Stimulated activated CD8-positive, alpha-beta memory T cell treated with anti-CD3 and anti-CD28 coated beads, Interleukin-4, amount 100 ng/mL, for 1 hour (primary cell): ENCODE measurements at places on chromosomes 3 and 15.

- DNase-seq = no peak
Observed at GRCh38 chr3:181930105-181930504, 218.4 kb downstream of the SOX2 start.

GRCh38 chr3:127209155-127209839 is 16.4 kb downstream of the PRR23E start:
- DNase-seq = no peak

DNA sequence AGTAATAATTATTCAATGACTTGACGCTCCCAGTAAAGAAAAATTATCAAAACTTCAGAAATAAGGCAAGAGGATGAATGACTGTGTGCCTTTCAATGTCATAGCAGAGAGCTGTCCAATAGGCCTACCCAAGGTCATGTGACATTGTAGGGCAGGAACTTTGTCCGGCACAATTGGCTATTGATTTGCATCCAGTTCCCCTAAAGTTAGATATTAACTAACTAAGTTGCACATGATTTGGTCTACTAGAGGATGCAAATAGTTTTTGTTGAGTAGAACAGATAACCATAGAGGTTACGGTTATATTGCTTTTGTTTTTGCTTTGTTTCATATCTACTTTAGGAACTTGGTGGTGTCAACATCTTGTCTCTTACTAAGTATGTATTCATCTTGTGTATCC is 127.9 kb upstream of the PFN2 start:
- DNase-seq = no peak

- DNase-seq = no peak
Observed at GRCh38 chr3:151367448-151367847, 17.1 kb downstream of the P2RY12 start.

DNA sequence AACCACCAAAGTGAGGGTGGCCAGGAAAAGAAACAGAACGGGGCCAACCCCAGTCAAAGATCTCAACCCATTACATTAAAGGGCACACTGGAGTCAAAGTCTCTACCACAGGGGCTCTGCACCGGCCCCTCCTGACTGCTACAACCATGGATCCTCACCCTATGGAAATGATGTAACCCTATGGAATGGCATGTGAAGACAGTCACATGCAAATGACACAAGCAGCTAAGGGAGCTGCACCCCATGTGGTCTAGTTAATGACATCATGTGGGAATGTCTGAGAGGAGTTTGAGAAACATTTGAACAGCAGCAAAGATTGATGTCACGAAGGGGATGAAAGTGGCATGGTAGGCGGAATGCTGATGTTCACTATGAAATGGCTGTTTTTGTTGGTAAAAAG is 298.2 kb upstream of the SLCO3A1 start:
- DNase-seq = no peak

DNA sequence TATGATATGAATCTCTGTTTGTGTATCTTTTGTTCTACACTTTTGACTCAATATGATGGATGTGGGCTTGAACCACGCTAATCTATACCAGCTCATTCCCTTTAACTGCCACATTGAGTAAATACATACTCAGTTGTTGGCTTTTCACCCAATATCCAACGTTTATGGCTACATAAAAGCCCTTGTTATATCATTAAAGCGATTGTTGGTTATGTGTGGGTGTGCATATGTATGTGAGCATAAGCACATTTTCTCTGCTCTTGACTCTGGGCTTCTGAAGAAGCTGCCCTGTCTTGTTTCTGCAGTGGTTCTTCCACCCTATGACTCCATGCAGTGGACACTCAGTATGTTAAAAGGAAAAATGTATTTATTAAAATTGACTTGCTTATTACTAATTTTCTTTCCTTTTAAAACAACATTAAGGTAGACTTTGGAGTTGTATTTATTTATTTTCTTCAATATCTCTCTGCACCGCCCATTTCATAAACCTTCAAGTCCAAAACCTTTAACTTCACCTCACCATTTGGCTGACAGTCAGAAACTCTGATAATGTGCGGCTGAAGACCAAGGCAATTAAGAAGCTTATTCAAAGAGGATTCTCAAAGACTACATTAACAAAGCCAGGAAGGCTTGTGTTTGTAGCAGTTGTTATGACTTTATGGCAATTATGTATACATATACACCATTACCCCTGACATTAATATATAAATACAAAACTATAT is 156.1 kb downstream of the THRB start:
- no peak for DNase-seq

GRCh38 chr15:74869726-74870407 is 3.3 kb downstream of the SCAMP2 start:
- no peak for DNase-seq

DNA sequence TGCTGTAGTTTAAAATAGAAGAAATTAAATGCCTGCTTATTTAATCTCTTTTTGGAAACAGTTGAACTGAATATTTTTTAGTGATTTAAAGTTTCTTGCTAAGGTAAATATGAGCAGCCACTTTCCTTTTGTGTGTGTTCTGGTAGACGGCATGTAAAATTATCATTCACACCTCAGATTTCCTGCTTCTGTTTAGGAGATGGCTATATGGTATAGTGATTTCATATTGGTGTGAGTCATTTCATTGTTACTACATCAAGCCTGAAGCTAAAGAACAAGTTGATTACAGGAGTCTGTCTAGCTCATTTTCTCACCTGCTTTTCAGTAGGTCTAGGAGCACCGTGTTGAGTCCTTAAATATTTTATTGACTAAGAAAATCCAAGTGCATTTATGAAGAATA is 2.2 kb downstream of the LRCH3 start:
- DNase-seq = no peak

- DNase-seq = no peak
Observed at GRCh38 chr3:59572106-59572505, 522.3 kb upstream of the CFAP20DC start.

DNA sequence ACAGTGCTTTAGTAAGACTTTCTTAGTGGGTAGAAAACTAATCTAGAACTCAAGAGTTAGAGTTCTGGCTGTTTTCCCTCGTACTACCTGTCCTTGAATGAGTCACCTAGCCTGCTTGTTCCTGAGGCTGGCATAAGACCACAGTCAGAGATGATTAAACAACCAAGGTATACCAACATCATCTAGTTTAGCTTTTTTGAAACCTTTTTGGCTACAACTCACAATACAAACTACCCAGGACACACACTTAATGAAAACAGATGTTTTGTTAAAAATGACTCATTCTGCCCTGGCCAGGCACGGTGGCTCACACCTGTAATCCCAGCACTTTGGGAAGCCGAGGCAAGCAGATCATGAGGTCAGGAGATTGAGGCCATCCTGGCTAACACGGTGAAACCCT is 4.6 kb downstream of the MCCC1 start:
- no peak for DNase-seq

DNA sequence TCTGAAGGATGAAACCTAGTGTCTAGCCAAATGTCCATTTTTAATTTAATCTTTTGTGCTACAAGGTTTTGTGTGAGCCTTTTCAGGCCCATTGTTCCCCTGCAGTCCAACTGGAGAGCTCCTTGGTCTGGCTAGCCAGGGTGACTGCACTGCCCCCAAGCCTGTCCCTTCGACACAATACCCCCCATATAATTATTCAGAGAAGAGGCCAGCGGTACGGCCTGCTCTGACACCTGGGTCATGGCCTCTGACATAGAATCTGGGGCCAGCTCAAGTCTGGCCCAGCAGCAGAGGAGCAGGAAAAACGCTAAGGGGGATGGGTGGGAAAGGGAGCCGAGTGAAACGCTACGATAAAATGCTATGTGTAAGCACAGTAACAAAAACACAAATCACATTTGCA is 64.2 kb upstream of the PYGO1 start:
- no peak for DNase-seq

GRCh38 chr3:72279068-72279604 is 494.2 kb upstream of the PROK2 start:
- DNase-seq = no peak

DNA sequence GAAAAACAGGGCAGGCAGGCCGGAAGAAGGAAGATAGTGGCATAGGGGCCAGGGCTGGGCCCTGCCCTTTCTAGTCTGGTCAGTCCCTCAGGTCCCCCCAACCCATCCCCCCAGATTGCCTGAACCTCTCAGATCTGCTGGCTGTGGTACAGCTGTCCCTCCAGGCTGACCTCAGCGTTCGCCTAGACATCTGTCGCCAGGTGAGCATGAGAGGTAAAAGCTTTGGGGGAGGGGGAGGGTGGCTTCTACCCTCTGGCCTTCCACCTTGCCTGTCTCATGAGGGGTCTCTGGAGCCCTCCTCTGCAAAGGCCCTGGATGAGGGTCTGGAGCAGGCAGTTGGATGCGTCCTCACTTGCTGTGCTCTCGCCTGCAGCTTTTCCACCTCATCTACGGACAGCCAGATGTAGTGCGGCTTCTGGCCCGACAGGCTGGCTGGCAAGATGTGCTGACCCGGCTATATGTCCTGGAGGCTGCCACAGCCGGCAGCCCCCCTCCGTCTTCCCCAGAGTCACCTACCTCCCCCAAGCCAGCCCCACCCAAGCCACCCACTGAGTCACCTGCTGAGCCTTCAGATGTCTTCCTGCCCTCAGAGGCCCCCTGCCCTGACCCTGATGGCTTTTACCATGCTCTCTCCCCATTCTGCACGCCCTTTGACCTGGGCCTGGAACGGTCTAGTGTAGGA is 20.2 kb downstream of the NBEAL2 start:
- DNase-seq = no peak
